ENCODE measurements at places on chromosomes 1 and 21.

GRCh38 chr1:171664976-171665375 is 12.5 kb upstream of the MYOC start:
- no peak for DNase-seq

DNA sequence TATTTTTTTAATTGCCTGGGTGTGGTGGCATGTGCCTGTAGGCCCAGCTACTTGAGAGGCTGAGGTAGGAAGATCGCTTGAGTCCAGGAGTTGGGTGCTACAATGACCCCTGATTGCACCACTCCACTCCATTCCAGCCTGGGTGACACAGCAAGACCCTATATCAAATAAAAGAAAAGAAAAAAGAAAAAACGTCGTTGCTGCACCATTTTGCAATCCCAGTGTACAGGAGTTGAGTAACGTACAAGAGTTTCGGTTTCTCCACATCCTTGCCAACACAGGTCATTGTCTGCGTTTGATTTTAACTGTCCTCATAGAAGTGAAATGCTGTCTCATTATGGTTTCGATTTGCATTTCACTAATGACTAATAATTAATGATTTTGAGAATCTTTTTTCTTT is 7.9 kb downstream of the ZNF684 start:
- no peak for DNase-seq

GRCh38 chr1:194117582-194117981 is 931.2 kb upstream of the B3GALT2 start:
- no peak for DNase-seq

DNA sequence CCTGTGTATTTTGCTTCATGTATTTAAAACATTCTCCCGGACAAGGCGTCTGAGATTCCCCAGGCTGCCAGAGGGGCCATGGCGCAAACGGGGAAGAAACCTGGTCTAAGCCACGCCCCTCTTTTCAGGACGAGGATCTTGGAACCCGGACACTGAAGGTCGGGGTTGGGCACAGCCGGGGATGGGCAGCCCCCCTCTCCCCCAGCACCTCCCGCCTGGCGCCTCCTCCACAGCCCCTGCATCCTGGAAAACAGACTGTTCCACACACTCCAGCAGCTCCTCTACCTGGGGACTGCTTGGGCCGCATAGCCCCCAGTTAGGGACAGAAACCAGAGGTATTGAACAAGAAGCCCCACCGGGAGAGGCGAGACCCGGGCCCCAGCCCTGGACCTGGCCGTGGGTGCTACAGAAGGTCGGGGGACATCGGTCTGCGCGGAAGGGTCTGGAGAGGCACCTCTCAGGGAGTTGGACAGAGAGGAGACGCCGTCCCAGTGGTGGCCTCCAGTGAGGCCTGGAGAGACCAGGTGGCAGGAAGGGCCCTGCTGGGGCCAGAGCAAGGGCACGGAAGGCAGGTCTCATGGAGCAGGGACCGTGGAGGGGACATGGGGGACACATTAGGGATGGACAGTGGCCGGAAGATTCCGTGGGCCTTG is 5.4 kb downstream of the TP73 start:
- no peak for DNase-seq

DNA sequence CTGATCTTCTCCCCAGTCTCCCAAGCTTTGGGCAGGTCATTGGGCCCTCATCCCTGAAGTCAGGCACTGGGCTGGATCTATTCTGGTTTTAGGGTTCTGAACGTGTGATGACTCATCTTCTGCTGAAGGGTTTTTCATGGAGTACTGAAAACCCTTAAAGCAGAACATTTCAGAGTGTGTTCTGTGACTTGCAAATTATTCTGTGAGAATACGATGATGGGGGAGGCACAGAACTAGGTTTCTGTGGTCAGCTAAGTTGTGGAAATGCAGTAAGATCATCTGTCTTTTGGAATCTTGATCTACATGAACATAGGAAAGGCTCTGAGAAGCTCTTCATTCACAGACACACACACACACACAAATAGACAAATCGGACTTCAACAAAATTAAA is 46.2 kb downstream of the NAV1 start:
- no peak for DNase-seq

DNA sequence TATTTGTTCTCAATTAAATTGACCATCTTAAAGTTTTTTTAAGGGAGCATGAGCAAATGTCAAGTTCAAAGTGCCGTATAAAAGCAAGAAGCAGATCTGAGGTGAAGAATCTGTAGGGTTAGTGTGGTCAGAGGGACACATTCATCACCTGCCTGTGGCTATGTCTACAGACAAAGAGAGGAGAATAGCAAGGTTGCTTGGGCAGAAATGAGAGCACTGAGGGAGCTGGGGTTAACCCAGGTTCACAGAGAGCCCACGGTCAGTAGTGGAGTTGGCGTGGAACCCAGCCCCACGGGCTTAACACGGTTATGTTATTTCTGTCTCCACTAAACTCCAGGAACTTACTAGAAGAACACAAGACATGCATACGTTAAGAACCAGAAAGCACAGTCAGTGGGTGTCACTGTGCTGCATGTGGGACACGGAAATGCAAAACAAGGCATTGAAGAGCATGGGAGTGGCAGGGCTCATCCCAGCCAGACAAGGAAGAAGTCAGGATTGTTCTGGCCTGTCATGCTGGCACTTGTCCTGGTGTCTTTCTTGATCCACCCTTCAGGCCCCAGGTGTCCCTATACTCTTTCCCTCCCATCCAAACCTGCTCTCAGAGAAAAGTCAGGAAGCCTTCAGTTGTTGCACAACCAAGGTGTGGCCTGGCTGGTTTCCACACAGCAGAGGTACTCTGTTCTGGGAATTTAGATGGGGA is 95.5 kb upstream of the IVNS1ABP start:
- no peak for DNase-seq

DNA sequence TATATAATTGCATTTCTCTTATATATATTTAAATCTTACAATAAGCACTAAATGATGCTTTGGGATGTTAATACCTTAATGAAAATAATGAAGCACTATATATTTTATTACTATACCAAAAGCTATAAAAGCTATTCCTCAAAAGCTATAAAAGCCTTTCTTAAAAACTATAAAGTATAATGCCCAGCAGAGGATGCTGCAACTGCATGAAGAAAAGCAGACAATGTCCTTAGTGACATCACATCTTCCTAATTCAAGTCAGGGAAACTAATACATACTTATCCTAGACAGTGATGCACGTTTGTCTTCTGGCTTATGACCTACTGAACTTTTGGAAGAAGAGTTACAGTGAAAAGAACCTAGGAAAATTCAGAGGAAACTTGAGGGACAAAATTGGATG is 13.6 kb upstream of the C1orf185 start:
- no peak for DNase-seq

GRCh38 chr1:36457691-36458090 is 6.5 kb downstream of the MRPS15 start:
- no peak for DNase-seq

DNA sequence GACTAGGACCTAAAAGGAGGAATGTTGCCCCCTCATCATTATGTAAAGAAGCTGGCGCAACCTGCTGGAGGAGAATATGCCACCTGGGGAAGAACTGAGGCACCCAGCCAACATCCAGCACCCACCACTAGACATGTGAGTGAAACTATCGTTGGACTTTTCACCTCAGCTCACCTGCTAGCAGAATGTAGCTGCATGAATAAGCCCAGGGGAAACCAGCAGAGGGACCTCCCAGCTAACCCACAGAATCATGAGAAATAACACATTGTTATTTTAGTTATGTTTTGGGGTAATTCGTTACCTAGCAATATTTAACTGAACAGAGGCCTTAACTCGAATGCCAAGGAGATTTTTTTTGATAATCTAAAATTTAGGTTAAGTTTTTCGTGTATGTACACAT is 542.5 kb upstream of the DAB1 start:
- no peak for DNase-seq

DNA sequence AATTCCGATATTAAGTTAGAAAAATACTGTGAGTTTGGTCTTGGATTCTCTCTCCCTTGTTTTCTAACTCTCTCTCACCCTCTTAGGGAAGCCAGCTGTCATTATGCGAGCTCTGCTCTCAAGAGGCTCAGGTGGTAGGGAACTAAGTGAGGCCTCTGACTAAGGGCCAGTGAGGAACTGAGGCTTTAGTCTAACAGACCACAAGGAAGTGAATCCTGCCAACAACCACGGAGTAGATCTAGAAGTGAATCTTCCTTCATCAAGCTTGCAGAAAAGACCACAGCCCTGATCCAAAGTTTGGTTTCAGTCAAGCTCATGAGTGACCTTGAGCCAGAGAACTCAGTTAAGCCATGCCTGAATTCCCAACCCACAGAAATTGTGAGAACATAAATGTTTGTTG is 180.1 kb upstream of the PRMT6 start:
- no peak for DNase-seq

DNA sequence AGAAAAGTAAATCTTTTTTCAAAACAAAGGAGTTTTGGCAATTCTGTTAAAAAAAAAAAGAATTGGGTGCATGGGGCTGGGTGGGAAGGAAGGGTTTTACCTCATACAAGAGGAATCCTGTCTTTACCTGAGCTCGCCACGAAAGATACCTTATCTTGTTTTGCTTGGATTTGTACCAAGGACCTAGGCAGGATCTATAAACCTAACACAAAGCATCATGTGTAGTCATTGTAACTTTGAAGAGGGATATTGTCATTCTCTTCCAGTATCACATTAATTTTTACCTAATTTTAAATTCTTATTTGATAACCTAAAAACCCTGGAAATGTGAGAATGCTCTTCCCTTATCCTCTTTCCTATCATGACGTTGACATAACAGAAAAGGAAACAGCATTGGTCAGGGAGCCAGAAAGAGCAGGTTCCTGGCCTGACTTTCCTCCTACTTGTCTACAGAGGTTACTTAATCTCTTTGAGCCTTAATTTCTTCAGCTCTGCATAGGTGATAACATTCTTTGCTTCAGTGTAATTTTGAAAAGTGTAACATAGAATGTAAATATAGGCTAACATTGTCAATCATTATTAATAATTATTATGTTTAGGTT is 4.0 kb upstream of the LAMC1 start:
- no peak for DNase-seq
